ENCODE measurements at places on chromosomes 12 and 14. TPM values are rescaled to one million over a fixed set of nuclear protein-coding genes. Genes with fewer than 3 reads are reported as not detected.

Gene FZD10
- total RNA-seq, result not detected

Gene EPYC
- not detected for total RNA-seq

Gene CMTM5
- not detected for total RNA-seq

Gene PTGER2
- 9.7 TPM for total RNA-seq

Gene EDDM3A
- not detected for total RNA-seq

Gene TAS2R43
- 6.3 TPM for total RNA-seq

Gene NTS
- total RNA-seq, result not detected

Gene NPFF
- not detected for total RNA-seq

Gene MSRB3
- total RNA-seq, result 28.9 TPM

Gene CCDC77
- 11.5 TPM for total RNA-seq

Gene CACNA2D4
- 0.22 TPM for total RNA-seq
